ENCODE measurements at places on chromosomes 7 and 10.

DNA sequence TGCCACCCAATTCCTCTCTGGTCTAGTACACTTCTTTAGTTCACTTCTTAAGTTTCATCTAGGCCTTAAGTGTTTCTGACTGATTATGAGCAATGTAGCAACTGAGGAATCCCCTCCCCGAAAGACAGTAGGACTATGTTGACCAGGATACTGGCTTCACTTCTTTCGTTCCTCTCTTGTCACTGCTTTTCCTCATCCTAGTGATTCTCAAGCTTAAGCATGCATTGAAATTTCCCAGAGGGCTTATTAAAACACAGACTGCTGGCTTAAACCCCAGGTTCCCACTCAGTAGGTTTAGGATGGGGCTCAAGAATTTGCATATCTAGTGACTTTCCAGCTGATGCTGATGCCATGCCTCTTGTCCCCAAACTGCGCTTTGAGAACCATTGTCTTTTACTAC, 164.6 kb upstream of the WNT16 start:
- DNase-seq: no peak

GRCh38 chr7:53744403-53744760, 708.9 kb downstream of the POM121L12 start:
- no peak for DNase-seq

DNA sequence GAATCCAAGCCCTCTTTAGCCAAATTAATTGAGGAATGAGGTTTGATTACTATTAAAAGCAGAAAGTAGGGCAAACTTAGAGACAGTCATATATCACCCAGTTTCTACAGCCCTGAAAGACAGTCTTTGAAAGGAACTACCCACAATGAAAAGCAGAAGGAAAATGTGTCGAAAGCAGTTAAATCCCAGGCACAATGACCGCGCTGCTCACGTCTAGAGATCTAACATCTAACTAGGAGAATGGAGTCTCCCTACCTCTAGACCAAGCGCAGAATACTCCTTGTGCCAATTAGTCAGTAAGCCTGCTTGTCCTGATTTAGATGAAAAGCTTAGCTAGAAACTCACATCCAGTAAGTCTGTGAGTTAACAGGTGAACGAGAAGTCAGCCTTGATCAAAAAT, 350.0 kb downstream of the FGFR2 start:
- DNase-seq: no peak

GRCh38 chr7:1316086-1316485, 83.4 kb downstream of the UNCX start:
- DNase-seq: no peak

GRCh38 chr7:112668561-112668960, 121.6 kb downstream of the TMEM168 start:
- no peak for DNase-seq

DNA sequence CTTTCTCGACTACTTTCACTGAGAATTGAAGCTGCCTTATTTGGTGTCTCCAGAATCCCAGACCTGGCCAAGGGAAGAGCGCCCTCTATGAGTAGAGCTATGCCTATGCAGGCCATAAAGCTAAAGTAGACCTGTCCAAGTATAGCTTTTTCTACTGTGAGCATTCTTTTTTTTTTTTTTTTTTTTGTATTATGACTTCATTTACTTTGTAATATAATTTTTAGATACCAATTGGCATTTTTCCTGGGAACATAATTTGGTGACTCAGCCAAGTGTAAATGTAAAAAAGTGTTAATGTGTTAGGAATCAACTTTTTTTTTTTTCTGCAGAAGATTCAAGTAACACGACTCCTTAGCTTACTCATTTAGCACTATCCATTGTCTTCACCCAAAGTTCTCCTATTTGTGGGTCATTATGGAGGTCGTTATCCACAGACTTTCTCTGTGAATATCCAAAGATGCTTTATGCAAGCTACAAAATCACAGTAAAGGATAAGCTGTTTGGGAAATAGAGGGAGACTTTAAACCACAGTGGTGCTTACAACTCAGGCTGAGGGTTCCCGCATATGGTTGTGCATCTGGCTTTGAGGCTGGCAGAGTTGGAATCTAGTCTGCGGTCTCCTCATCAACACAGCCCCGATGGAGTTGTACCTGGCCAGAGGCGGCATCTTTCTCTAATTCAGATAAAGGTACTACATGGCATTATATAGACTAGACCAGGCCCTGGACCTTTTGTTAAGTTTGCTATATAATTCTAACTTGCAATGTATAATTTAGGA, 1040.2 kb upstream of the SORCS1 start:
- no peak for DNase-seq

DNA sequence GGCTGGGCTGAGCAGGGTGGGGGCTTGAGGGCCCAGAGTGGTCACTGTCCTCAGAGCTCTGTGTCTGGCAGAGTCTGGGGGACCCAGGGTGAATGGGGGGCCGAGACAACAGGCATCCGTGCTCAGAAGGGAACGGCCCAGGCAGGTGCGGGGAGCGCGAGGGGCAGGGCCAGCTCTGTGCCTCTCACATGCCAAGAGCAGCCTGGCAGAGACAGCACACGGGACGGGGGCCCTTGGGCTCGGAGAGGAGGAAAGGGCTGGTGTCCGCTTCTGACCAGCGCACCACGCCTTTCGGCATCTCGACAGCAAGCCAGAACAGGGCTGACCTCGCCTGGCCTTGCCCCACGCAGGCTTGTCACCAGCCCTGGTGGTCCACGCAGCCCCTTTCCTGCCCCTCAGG, 13.4 kb downstream of the AMZ1 start:
- no peak for DNase-seq

- no peak for DNase-seq
Measured at GRCh38 chr7:119931230-119931824, 341.6 kb upstream of the KCND2 start.

GRCh38 chr10:5599613-5600520, 66.5 kb downstream of the ASB13 start:
- no peak for DNase-seq

DNA sequence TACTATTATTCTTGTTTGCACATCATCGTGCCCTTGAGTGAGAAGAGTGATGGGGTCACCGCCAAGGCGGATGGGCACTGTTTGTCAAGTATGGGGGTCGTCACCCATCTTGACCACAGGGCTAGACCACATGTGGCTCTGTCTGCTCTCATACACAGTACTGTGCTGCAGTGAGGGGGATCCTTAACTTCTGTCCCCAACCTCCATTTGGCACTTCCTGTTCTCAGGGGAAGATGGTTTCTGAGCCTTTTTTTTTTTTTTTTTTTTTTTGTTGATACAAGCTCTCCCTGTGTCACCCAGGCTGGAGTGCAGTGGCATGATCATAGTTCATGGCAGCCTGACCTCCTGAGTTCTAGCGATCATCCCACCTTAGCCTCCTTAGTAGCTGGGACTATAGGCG, 13.6 kb downstream of the WBP1L start:
- DNase-seq: no peak

DNA sequence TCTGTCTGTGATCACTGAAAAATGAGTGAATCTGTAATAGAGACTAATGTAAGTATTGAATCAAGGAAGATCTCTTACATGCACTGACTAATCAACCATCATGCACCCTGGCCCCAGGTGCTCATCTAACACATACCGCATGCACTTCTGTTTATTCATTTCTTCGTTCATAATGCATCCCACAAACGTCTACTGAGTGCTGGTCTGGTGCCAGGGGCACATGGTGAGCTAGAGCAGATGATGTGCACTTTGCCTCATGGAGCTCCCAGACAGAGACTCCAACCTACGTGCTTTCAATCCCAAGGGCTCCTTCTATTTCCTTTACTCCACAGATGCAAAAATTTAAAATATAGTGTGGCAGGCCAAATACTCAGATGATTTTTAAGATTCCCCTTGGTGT, 10.7 kb downstream of the C10orf90 start:
- no peak for DNase-seq

GRCh38 chr10:7458556-7458955, 47.7 kb upstream of the SFMBT2 start:
- DNase-seq: no peak

DNA sequence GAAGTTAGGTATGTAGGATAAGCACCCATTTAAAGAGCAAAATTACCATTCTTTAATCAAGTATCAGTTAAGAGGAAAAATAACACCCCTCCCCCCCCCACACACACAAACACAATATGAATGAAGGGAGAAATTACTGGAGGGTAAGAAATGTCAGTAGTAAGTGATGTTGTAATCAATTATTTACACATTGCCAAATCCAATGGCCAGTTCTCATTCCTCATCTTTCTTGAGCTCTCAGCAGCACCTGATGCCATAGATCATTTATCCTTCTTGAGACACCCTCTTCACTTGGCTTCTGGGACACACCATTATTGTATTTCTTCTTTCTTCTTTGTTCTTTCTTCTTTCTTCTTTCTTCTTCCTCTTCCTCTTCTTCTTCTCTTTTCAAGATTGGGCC, 33.7 kb upstream of the FAM3C start:
- no peak for DNase-seq

- DNase-seq: no peak
Measured at GRCh38 chr7:136665878-136666509, 202.5 kb upstream of the CHRM2 start.

DNA sequence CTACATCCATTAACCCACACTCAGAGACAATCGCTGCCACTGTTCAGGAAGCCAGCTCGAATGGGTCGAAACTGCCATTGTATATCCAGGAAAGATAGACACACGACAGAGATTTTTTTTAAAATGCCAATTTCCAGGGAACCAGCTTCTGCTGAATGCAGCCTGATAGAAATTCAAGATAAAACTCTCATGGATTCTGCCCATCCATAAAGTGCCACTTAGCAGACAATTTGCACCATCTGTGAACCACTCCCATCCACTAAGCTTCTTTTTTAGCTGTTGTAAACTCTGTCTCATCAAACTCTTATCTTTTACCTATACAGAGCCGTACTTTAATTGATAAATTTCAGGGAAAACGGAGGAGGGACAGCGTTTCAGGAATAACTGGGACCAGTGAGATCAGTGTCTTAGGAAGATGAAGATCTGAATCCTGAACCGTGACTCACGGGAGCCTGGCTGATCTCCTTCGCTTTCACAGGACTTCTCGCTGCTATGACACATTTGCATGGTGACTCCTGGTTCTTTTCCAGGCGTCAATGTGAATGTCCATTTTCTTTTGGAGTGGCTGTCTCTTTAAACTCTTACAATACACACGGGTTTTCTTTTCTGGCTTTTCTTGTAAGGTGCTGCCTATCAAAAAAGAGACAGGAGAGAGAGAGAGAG, 103.4 kb downstream of the FAM204A start:
- DNase-seq: no peak

DNA sequence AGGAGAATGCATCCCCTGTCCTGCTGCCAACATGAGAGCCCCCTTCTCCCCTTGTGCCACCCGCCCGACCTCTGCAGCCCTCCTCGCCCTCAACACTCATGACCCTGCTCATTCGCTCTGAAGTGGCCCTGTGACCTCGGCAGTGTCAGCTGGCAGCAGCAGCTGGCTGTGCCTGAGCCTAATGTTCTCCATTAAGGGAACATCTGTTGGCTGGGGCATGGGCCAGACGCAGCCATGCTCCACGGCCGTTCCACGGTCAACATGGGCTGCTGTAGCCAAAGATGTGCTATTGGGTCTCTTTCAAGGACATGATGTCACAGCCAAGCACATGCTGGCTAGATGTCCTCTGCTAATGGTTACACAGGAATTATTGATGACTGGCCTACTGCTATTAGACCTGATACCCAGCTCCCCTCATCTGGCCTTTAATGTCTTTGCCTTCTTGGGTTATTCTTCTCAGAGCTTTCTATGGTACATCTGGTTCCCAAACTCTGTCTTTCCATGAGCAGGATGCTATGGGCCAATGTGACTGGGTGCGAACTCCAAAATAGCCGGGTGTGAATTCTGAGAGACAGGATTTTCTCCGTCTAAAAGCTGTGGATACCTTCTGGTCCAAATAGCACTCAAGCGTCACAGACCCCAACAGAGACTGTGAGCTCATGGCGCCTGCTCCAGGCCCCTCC, 22.4 kb downstream of the ADCYAP1R1 start:
- no peak for DNase-seq

DNA sequence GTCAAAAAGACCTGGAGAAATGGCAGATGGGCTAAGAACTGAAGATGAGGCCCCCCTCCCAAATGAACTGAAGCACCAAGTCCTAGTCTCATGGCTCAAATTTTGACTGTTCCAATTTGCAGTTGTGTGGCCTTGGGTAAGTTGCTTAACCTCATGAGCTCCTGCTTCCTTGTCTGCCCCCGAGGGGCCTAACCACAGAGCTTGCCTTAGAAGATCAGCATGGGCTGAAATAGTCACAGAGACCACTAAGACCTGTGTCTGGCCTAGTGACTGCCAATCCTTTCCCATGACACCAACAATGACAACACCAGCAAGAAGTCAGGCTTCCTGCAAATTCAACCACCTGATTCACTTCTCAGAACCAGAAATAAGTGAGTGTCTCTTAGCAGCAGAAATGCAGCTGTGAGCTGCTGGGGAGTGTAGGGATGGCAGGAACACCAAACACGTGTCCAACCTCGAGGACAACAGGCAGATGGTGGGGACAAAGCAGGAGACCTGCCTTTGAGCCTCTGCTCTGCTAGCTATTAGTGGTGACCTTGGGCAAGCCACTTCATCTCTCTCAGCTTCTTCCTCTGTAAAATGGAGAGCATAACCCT, 23.7 kb downstream of the CRHR2 start:
- no peak for DNase-seq

GRCh38 chr7:154698726-154699291, 304.1 kb downstream of the PAXIP1 start:
- no peak for DNase-seq

- DNase-seq: no peak
Measured at GRCh38 chr7:135704698-135705097, 23.3 kb downstream of the SLC13A4 start.

DNA sequence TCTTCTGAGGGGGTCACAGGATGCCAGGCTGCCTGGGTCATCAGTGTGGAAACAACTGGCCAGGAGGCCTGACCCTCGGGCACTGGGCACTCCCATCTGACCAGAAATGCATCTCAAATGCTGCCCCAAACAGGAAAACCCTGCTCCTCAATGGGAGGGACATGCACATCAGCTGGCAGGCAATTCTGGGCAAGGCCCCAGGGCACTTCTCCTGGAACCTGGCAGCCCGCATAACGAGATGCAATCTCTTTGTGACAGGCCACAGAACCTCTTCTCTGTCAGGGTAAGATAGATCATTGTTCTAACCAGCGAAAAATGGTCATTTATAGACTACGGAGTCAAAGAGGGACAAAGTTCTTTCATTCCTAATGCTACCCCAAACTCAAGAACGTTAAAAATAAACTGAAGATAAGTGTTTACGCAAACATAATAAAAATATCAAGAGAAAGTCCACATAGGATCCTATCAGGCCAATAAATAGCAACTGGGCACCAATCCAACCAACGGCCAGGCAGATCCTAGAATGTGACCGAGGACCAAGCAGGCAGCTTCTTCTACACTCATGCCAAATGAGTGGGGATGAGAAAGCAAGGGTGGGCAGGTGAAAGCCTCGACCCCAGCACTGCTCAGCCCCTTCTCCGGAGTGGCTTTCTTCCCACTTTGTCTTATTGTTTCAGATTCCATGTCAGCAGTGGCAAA, 212.3 kb downstream of the TCERG1L start:
- DNase-seq: no peak

GRCh38 chr10:120285408-120285807, 171.6 kb upstream of the PLPP4 start:
- DNase-seq: no peak
